ENCODE measurements at places on chromosomes 12 and 14. TPM values are rescaled to one million over a fixed set of nuclear protein-coding genes. Genes with fewer than 3 reads are reported as not detected.

- H3K36me3 ChIP-seq, result no peaks in the 10 kb centered on the region
- no peak for DNase-seq
- H3K4me1 ChIP-seq, result no peaks in the 10 kb centered on the region
- no peaks in the 10 kb centered on the region for H3K27me3 ChIP-seq
- no peak overlapping the region for H3K27ac ChIP-seq
- no peak overlapping the region for H3K4me3 ChIP-seq
Observed at GRCh38 chr12:107600581-107601144, 84.9 kb upstream of the PWP1 start.

GRCh38 chr14:53010193-53011040 lies 59.6 kb upstream of the FERMT2 start:
- no peaks in the 10 kb centered on the region for H3K27me3 ChIP-seq
- H3K36me3 ChIP-seq, result no peaks in the 10 kb centered on the region
- H3K4me1 ChIP-seq, result no peaks in the 10 kb centered on the region
- H3K4me3 ChIP-seq, result no peak overlapping the region

DNA sequence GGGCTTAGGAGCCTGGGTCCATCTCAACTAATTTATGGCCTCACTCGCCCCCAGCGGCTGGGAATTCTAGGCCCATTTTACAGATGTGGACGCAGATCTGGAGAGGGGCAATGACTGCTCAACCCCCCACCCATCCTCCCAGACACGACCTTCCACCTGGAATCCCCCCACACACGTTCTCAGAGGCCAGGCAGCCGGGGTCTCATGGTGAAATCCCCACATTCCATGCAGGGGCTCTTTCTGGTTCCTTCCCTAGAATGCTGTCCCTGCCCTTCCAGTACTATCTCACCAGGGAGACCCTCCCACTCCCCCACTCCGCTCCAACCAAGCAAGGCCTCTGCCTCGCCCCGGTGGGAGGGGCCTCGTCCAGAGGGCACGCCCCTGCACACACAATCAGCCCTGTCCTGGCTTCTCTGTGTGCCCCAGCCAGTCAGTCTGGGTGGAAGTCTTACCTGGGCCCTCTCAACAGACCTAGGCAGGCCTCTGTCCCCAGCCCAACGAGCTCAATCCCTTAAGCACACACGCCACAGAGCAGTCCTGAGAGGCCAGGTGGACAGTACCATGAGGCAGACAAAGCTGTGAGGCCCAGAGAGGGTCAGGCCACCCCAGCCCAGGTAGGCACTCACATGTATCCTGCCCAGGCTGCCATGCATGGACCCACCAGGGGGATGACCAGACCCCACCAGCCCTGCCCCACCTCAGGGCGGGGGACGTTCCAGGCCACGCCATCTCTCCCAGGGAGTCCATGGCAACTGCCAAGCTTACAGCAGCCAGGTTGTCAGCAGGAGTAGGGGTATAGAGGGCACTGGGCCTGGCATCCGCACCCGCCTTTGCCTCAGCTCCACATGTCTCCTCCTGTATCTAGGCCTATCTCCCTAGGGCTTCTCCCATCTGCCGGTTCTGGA lies 1.3 kb upstream of the ANKRD9 start:
- H3K27ac ChIP-seq, result no peak overlapping the region
- H3K4me1 ChIP-seq, result peaks cover 14% of the 10 kb centered on the region
- no peak overlapping the region for H3K4me3 ChIP-seq
- no peaks in the 10 kb centered on the region for H3K36me3 ChIP-seq
- H3K27me3 ChIP-seq, result no peaks in the 10 kb centered on the region

Gene LRRC10
- total RNA-seq, result not detected

Gene OR9K2
- not detected for total RNA-seq

Data from thyroid gland (tissue), 4 donors.